ENCODE measurements at places on chromosomes 3 and 15.

DNA sequence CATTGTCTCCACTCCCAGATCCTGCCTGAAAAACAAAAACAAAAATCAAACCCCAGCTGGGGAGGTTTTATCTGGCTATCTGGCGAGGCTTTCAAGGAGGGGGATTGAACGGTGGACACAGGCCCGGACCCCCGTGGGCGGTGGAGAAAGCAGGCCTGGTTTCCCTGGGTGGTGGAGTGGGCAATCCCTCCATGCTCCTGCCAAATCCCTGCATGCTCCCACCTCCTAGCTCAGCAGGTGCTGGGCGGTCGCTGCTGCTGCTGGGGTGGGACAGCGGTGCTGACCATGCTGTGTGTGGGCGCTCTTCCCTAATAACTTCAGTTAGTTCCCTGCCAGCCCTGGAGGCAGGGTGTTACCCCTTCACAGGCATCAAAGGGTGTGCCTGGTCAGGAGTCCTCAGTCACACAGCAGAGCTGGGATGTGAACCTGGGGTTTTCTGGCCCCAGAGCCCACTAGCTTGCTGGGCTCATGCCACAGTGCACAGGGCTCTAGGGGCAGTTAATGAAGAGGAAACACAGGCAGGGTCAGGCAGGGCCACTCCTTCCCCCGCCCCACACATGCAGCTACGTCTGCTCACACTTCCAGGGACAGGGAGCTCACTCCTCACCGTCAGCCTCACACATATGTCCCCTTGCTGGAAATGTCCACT lies 15.9 kb upstream of the PLXND1 start:
- no peak for DNase-seq

- no peak for DNase-seq
Measured at GRCh38 chr3:112403103-112403502, 70.1 kb downstream of the CD200 start.

- no peak for DNase-seq
Measured at GRCh38 chr15:38479756-38480155, 25.8 kb downstream of the FAM98B start.

GRCh38 chr15:57992761-57993355 lies 72.7 kb downstream of the ALDH1A2 start:
- no peak for DNase-seq

DNA sequence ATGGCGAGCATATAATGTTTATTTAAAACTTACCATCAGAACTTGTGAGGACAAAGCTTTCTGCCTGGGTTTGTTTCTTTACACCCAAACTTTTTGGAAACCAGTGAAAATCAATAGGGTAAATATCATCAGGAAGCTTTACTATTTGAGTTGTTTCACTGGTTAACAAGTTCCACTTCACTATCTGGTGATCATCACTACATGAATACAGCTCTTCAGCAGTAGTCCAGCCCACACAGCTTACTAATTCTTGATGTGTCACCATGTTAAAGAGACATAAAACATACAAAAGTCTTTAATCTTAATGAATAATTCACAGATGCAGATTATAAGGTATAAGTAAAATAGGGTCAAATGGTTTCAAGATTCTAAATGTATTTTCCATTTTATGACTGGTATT lies 17.6 kb downstream of the IFT80 start:
- no peak for DNase-seq

DNA sequence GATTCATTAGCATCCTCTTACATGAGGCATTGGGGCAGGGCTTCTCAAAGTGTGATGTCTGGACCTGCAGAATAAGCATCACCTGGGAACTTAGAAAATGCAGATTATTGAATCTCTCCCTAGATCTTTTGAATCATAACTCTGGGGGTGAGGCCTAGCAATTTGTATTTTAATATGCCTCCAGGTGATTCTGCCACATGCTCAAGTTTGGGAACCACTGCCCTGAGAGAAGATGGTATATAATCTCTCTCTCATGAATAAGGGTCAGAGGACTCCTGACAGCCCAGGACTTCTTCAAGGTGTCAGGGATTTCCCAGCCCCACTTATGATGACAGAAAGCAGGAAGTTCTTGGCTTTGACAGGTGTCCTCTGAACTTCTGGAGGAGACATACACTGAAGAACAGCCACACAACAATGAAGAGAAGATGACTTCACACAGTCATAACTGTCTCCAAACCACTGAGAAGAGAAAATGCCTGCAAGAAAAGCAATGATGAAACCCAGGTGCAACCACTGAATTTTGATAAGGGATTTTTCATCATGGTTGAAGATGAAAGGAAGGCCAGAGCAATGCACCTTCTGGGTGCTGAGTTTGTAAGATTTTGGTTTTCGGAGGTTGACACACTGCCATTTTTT lies 211.9 kb upstream of the MRPL3 start:
- no peak for DNase-seq

- DNase-seq: no peak
Measured at GRCh38 chr3:107806021-107806420, 283.3 kb downstream of the BBX start.

- DNase-seq: no peak
Measured at GRCh38 chr3:90034038-90034437, 926.6 kb downstream of the EPHA3 start.

- DNase-seq: no peak
Measured at GRCh38 chr15:26967719-26968269, 3.2 kb upstream of the GABRG3 start.

DNA sequence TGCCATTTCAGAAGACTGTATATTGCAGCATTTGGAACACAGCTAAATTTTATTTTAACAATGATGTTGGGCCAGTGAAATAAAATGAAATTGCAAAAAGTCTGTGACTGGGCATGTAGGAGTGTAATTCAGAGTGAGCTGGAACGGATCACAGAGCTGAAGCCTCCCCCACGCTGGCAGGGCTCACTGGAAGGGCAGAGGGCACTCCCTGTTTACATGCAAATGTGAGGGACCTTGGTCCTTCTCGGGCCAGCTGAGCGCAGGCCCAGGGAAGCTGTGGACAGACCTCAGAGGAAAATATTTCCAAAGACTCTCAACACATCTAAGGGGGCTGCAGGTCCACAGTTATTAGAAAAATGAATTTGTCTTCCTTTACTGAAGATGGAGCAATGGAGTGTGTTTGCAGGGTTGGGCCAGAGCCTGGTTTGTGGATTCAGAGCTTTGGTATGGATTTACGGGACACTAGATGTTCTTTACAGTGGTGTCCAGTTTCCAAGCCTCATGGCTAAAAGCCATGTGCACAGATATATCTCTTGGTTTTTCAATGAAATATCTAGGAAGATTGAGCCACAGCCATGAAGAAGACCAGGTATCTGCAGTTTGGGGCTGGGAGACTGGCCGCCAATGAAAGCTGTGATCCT lies 32.0 kb downstream of the TRPM1 start:
- DNase-seq: no peak

DNA sequence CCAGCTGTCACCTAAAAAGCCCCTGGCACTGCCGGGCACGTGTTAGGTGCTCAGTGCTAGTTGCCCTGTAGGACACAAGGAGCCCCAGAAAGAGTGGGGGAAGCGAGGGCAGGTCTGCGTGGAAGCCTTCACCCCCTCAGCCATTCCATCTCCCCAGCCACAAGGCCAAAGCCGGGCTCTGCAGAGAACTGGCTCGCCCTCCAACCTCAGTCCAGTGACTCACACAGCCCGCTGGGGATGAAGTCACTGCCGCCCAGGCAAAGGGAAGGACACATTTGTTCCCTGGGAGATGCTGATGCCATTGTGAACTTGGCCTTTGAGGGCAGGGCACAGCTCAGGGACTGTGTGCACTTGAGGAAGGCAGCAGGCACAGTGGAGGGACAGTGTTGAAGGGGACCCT lies 48.1 kb downstream of the IQSEC1 start:
- DNase-seq: no peak

- no peak for DNase-seq
Measured at GRCh38 chr3:78761126-78761525, 1006.7 kb downstream of the ROBO1 start.

- no peak for DNase-seq
Measured at GRCh38 chr15:26374806-26375205, 398.1 kb downstream of the GABRB3 start.

GRCh38 chr3:116256843-116257485 lies 188.3 kb downstream of the LSAMP start:
- DNase-seq: no peak

DNA sequence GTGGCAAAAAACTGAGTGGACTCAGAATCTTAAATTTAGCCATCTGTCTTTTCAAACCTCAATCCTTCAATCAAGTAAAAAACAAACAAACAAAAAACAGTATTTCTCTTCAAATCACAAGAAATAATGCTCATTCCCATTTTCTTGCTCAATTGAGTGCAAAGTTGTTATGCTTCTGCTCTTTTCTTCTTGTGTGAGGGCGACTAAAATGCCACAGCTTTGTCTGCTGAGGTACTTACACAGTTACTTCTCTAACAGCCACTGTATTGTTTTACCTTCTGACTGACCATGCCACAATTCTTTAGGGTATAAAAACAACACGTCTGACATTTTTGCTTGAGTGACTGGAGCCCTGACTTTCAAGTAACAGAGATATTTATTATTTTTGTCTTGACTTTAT lies 617.4 kb downstream of the NAALADL2 start:
- DNase-seq: no peak

GRCh38 chr3:4812591-4812990 lies 166.6 kb upstream of the BHLHE40 start:
- no peak for DNase-seq

GRCh38 chr3:30707825-30708224 lies 101.4 kb downstream of the TGFBR2 start:
- no peak for DNase-seq

- no peak for DNase-seq
Measured at GRCh38 chr3:3087716-3088465, 22.3 kb downstream of the IL5RA start.

DNA sequence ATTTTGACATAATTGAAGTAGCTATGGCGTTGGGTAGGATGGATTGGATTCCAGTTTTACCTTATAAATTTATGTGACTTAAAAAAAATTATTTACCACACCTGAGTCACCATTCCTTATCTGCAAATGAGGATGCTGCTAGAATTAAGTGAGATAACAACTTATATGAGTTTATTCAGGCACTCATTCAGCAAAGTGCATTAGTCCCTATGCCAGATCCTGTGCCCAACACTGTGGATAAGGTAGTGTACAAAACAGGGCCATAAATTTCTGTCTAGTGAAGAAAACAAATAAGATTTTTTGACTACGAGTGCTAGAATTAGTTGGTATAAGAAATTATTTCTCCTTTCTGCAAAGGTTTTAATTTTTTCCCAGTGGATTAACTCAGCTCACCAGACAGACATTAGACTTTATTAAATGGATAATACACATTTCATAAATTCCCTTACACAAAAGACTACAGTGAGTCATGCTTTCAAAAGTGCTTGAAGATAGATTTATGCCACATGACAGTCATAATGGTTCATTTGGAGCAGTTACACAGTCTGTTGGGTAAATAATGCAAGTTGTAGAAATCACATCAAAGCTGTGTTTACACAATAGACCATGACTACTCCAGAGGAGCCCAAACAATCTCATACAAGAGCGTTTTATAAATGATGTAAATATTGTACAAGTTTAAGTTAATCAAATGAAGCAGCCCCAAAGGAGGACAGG lies 129.9 kb upstream of the TGFBR2 start:
- DNase-seq: no peak

- DNase-seq: no peak
Measured at GRCh38 chr3:18716821-18717220, 291.7 kb upstream of the SATB1 start.

DNA sequence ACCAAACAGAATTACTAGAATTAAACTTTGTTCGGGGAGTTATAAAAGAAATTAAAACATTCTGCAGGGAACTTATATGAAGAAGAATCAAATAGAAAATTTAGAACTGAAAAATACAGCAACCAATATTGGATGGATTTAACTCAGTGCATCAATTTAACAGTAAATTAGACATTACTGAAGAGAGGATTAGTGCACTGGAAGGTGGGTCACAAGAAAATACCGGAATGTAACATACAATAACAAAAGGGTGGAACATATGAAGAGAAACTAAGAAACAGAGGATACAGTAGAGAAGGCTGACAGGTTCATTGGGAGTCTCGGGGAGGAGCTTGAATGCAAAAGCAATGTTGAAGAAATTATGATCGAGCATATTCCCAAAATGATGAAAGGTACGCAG lies 56.3 kb downstream of the CDIN1 start:
- no peak for DNase-seq

DNA sequence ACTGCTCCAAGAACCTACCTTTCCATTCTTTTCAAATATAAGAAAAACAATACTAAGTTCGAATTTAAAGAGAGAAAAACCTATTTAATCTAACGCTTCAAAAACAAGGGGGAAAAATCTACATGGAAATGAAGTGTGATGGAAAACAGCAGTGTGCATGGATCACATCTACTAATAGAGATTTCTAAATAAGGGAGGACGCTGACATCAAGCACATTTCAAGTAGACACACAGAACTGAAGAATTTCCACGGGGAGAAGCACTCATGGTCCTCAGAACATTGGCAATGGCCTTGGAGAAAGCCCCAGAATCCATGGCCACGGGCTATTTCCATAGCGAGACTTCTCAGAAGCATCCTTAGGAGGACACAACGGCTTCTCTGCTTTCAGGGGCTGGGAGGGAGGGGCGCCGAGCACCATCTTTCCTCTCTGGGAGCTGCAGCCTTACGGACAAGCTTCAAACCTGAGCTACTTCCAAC lies 1.0 kb downstream of the TASOR start:
- no peak for DNase-seq

DNA sequence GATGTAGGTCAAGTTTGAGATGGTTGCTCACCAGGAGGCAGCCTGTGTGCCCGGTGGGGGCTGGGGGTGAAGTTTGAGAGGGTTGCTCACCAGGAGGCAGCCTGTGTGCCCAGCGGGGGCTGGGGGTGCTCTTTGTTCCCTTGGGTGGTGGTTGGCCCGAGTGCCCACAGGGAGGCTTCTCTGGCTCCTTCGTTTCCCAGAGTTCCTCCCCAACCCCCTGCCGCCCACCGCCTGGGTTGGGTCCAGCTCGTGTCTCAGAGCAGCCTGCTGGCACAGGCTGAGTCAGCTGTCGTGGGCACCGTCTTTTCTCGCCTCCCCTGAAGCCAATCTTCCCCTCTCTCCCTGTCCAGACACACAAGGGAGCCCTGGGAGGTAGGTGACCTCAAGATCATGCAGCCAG lies 3.1 kb downstream of the APBA2 start:
- DNase-seq: no peak

- no peak for DNase-seq
Measured at GRCh38 chr3:72753495-72753894, 94.8 kb downstream of the SHQ1 start.

- no peak for DNase-seq
Measured at GRCh38 chr15:63323798-63324563, 46.6 kb downstream of the APH1B start.

- DNase-seq: no peak
Measured at GRCh38 chr3:69406163-69406562, 20.3 kb upstream of the FRMD4B start.

- no peak for DNase-seq
Measured at GRCh38 chr3:65048151-65048550, 360.4 kb upstream of the ADAMTS9 start.

- no peak for DNase-seq
Measured at GRCh38 chr3:176068750-176069149, 1128.5 kb downstream of the TBL1XR1 start.
